NCI-H2171 treated with DMSO at 0.1 percent for 48 hours (cell line): ENCODE measurements at places on chromosomes 1 and 21.

DNA sequence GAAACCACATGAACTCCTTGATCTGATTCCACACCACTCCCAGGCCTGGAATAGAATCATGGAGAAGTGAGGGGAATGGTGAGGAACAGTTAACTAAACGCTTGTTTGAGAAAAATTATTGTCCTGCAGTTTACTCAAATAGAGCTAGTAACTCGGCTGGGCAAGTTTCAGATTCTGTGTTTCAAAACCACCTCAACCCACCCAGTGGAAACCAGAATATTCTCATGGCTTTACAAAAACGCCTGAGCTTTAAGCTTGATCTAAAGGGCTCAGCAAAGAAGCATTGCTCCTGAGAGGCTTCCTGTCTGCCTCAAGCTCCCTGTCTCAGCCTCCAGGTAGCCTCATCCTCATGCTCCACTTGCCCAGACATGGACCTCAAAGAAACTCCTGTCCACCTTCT, 16.6 kb downstream of the TCHHL1 start:
- no peak for DNase-seq

- DNase-seq = no peak
Measured at GRCh38 chr1:6538956-6539355, 15.4 kb downstream of the NOL9 start.

DNA sequence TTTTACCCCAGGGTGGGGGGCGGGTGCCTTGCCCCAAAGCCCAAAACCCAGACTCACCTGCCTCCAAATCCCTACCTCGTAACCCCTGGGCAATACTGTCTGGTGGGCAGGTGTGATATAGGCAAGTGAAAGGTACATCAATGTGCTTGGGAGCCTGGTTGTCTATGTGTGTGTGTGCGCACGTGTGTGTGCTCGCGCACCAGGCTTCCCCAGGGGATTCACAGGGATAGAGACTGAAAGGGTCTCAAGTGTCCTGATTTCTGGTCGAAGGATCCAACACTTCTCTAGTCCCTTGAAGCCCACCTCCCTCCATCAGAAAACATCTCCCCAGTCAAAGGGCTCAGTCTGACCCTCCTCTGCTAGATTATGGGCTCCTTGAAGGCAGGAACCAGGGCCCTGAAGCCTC, 28.9 kb upstream of the EPB41 start:
- DNase-seq = no peak

GRCh38 chr1:25816112-25816718, 3.5 kb upstream of the MTFR1L start:
- no peak for DNase-seq

DNA sequence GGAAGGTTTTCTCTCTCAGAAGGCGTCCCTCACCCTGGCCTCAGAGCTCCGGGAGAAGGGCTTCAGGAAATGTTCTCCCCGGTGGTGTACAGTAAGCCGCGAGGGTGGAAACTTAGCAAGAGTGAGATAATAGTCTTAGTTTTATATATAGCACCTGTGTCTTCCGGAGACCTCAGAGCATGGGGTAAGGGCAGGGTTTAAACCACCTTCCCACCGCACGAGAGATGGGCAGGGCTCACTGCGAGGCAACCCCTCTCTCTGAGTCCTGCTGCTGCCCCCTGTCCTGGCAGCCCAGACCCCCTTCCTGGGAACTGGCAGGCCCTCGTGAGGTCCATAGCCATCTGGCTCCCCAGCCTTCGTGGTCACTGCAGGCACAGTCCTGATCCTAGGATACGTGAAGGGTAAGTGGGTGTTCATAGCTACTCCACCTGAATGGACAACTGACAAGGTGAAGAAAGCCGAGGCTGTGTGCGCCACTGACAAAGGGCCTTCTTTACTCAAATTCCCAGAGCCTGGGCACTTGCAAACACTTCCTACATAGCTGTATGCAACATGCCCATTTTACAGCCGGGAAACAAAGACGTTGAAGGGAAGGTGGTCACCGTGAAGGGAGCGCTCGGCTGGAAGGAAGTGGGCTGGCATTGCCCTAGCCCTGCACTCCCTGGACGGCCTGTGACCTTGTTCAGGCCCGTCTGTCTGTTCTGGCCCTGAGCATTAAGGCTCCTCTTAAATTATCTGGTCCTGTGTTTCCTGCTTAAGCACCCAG, 26.9 kb downstream of the ITPKB start:
- no peak for DNase-seq

DNA sequence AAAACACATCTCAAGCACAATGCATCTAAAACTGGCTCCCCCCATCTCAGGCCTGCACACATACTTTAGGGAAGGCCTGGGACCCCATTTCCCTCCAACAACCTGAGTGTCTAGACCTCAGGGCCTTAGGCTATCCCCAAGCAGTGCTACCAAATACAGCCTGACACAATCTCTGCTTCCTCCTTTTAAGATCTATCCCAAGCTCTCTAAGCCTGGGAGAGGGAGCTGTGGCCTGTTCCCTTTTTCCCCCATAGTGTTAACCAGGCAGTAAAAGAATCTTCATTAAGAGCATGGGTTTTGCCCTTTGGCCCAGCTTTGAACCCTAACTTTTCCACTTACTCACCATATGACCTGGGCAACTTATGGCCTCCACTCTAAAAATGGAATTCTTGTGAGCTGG, 10.8 kb upstream of the COL8A2 start:
- DNase-seq = no peak

DNA sequence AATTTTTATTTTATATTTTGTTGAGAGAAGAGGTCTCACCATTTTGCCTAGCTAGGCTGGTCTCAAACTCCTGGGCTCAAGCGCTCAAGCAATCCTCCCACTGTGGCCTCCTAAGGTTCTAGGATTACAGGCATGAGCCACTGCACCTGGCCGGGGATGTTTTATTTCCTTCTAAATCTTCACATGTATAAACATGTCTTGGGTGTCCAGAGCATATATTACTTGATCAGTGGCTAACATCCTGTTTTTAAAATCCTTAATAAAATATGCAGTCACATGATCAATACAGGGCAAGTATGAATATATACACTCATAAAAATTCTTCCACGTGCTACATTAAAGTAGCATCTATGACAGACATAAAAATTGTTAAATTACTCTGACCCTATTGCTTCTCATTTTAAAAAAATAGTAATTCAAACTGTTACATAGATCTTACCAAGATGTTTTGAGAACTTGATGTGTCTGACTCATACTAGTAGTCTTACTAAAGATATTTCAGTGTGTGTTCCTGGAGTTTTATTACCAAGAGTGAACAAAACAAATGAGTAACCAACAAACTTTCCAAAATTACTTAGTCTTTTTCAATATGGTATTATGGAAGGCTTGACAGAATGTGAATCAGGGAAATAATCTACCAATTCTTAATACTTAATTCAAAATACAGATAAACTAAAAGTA, 222.5 kb downstream of the SLC45A1 start:
- DNase-seq = no peak

DNA sequence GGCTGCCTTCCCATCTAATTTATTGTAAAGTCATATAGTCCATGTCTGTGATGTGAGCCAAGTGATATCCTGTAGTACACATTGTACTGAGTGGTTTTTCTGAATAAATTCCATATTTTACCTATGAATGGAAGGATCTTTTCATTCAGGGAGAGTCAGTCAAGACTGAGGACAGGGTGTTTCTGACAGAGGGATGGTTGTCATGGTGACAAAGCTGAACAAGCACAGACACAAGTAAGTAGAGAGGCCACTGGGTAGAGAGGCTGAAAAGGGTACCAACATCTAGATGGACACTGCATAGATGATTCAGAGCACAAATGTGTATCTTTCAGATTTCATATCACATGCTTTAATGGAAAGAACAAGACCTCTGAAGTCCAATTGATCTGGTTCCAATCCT, 22.6 kb upstream of the IL20 start:
- DNase-seq = no peak

DNA sequence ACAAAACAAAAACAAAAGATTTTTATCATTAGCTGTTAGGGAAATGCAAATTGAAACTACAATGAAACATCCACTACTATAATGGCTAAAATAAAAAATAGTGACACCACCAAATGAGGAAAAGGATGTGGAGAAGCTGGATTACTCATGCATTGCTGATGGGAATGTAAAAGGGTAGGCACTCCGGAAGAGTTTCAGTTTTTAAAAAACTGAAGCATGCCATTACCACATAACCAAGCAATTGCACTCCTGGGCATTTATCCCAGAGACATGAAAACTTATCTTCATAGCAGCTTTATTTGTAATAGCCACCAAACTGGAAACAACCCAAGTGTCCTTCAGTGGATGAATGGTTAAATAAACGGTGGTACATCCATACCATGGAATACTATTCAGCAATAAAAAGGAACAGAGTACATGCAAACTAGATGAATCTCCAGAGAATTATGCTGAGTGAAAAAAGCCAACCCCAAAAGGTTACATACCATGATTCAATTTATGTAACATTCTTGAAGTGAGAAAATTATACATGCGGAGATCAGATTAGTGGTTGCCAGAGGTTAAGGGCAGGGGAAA, 14.5 kb upstream of the CFAP298 start:
- no peak for DNase-seq

DNA sequence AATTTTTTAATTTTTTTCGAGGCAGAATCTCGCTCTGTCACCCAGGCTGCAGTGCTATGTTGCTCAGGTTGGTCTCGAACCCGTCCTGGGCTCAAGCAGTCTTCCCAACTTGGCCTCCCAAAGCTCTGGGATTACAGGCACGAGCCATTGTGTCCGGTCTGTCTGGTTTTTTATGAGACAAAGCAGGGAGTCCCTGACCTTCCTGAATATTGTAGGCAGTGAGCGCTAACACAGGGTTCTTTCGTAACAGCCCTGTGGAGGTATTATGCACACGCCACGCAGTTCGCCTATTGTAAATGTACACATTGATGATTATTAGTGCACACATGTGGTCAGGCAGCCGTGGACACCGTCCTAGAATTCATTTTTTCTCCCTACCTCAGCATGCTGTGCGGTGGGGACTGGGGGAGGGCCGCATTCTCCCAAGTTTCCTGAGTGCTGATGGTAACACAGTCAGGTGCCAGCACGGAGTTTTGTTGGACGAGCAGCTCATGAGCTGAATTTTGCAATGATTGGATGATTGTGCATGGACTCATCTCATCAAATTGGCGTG, 19.6 kb downstream of the SPSB1 start:
- DNase-seq = no peak

DNA sequence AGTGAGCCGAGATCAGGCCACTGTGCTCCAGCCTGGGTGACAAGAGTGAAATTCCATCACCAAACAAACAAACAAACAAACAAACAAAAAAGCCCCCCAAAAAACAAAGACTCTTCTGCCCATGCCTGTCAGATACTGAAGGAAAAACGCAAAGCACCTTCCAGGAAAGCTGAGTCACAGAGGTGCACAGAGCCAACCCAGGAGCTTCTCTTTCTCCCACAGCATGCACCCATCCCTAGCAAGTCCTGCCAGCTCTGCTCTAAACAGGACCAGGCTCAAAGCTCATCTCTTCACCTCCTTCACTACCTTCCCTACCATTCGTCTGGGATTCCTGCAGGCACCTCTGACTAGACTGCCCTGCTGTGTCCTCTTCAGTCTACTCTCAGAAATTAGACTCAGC, 46.5 kb downstream of the ETS2 start:
- DNase-seq = no peak

DNA sequence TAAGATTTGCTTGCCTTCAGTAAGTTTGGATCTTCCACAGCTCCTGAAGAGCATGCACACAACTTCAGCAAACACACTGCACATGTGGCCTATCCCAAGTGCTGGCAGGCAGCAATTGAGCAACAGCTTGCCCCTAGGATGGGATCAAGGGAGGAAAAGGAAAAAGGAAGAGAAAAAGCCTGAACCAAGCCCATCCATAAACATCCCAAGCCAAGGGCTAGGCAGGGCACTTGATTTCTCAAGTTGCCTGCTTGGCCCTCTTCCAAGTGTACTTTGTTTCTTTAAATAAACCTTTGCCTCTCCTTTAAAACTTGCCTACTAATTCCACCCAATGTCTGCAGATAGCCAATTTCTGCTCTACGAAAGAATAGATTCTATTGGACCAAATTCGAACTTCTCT, 49.0 kb upstream of the OLFM3 start:
- DNase-seq = no peak

- no peak for DNase-seq
Measured at GRCh38 chr1:30988045-30988444, 77.5 kb downstream of the PUM1 start.

- DNase-seq = no peak
Measured at GRCh38 chr1:39915499-39916129, 13.9 kb upstream of the MYCL start.

DNA sequence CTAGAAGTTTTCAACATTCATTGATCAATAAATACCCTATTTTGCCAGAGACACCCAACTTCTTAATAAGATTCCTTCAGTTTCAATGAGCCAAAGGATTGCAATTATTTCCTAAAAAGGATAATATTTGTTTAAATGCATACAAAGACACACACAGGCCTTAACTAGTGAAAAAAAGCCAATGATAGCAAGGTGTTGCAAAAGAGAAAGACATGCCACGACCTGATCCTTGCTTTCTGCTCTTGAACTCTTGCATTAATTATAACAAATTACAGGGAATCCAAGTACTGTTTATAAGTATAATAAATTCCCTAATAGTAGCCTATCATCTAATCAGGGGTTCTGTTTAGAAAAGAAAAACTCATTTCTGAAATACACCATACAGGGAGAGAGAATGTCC, 131.1 kb downstream of the PTPN14 start:
- no peak for DNase-seq

DNA sequence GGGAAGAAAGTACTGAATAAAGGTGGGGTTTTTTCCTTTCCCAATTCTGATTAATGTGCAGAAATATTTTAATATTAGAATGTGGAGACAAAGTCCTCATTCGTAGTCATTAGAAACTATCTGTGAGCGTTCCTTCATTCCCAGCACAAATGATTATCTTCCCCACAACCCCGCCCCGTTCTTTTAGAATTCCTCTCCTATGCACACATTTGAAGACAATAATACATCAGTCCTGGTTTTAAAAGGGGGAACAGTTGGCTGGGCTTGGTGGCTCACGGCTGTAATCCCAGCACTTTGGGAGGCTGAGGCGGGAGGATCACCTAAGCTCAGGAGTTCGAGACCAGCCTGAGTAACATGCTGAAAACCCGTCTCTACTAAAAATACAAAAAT, 876 bp downstream of the ALDH9A1 start:
- no peak for DNase-seq

DNA sequence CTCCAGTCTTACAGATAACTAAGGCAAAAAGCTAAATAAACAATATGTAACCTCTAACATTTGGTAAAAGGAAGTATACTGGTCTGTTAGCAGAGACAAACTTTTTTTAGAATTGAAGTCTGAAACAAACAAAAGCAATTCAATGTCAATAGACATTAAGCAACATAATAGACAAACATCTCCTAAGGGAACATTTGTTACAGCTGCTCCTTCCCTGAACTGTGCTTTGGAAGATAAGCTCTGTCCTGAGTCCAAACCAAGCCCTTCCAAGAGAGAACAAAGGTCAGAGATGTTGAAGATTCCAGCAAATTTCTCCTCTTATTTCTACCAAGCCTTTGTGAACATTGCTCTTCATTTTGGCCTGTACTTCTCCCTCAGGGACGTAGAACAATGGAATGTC, 25.3 kb downstream of the FMO2 start:
- no peak for DNase-seq
